ENCODE measurements at places on chromosomes 4 and X.

DNA sequence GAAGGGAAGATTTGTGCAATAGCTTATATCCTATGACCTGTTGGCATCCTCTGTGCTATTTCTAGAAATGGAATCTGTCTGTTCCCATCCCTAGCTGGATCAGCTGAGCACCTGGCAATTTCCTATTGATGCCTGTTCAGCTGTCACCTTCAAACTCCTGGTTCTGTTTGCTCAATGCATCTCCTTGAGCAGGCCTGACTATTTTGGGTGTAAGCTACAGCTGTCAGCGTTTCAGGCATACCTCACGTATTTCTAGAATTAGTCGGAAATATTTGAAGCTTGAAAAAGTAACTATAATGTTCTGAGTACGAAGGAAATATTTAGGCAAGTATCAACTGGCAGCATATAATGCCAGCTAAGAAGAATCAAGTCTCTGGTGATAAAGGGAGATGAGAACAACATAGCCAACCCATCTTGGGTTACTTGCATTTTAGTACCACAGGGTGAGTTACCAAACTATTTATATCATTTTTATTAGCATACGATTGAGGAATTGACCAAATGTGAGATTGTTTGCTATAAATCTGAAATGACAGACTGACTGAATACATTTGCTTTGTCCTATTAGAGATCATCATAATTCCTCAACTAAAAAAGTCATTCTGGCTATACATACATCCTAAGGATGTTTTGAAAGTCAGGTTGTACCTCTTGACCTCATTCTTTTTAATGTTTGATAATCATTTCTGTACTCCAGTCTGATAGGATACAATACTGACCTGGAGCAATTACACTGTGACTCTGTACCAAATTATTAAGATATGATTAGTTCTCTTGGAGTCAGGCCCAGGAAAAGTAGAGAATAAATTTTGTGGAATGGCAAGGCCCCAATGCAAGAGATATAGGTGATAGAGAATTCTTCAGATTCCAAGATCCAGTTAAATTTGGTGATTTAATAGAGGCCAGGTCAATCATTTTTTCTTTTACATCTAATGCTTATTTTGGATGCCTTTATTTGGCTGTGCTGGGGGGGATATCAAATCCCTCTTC is 36.4 kb upstream of the PLAC1 start:
- DNase-seq: no peak

- DNase-seq: no peak
These were observed 60.8 kb downstream of the MTMR1 start for GRCh38 chrX:150753968-150754367.

- DNase-seq: no peak
These were observed 6.2 kb upstream of the P2RY8 start for GRCh38 chrX:1542994-1543725.

DNA sequence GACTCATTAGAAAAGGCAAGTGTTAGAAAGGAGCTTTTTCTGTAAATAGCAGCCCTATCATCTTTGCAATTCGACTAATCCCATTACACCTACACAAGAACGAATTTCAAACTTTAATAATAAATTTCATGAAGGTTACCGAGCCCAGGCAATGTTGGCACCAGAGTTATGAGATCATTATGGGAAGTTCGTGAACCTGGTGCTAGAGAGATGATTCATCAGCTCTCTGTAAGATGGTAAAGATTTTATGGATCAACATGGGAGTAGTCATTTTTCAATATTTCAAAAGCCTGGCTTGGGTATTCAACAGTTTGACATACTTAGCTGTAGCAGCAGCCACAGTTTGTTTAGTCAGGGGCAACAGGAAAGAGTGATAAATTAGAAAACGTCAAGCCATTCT is 35.8 kb downstream of the AMELX start:
- no peak for DNase-seq

DNA sequence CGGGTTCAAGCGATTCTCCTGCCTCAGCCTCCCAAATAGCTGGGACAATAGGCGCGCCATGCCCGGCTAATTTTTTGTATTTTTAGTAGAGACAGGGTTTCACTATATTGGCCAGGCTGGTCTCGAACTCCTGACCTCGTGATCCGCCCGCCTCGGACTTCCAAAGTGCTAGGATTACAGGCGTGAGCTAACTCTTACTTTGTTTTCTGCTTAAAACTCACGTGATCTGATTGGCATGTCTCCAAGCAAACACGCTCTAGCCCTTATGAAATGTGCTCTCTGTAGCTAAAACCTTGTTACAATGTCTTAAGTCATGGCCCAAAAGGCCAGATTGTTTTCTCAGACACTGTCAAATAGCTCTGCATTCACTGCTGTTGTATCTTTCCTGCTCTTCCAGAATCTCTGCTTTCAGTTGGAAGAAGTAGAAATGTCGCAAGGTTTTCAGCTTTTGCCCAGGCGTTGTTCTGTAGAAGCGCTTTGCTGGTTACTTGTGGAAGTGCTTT is 39.7 kb upstream of the OGT start:
- DNase-seq: no peak
